DMS79 treated with DMSO at 0.1 percent for 48 hours (cell line): ENCODE measurements at places on chromosomes 11 and 22.

DNA sequence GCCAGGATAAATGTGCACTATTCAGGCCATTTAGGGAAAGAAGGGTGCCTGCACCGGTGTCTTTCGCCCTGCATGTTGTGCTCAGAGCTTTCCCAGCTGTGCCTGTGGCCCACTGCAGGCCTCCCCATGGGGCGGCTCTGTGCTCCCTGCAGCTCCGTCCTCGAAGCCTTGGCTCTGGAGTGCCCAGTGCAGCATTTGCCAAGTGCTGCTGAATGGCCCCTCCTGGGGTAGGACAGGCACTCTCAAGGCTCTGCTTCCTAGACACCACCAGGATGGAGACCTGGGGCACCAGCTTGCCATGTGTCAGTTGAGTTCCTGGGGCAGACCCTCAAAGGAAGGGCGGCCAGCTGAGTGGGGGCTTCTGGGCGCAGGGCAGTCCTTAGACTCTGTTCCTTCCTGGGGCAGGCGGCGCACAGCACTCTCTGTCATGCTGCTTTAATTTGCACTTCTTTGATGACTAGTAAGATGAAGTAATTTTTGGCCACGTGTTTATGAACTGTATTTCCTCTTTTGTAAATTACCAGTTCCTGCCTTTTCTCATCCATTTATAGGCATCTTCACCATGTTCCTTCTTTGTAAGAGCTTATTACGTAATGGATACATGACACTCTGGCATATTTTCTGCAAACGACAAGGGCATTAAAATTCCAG lies 32.1 kb upstream of the GNB1L start:
- DNase-seq, result no peak

DNA sequence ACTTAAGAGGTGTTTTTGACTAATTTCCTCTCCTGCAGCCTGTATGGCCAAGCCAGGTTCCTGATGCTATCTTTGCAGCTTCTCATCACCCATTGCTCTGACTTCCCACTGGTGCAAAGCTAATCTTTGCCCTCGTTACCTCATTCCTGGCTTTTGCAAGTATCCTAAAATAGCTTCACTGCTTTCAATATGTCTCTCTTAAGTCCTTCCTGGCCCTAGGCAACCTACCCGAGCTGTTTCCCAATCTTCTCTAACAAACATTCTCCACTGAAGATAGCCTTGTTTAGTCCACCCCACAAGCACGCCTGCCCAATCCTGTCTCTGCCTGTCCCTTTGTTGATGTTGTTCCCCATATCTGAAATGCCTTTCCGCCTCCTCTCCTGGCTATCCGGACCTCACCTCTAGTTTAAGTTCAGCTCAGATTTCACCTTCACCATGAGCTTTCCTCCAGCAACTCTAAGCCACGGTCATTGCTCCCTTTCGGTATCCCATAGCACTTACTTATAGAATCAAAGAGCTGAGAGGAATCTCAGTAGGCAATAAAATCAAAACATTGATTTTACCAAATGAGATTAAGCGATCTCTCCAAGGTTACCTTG lies 30.1 kb upstream of the CECR2 start:
- DNase-seq, result no peak

- DNase-seq, result no peak
Measured at GRCh38 chr11:17250561-17251350, 25.8 kb upstream of the NUCB2 start.

- DNase-seq, result no peak
Measured at GRCh38 chr11:92751594-92751993, 217.9 kb upstream of the MTNR1B start.

GRCh38 chr11:67410984-67411784 lies 4.3 kb upstream of the CARNS1 start:
- DNase-seq, result no peak

- no peak for DNase-seq
Measured at GRCh38 chr22:29396126-29396525, 7.8 kb upstream of the AP1B1 start.

- no peak for DNase-seq
Measured at GRCh38 chr22:43233529-43233928, 46.6 kb upstream of the TTLL12 start.

DNA sequence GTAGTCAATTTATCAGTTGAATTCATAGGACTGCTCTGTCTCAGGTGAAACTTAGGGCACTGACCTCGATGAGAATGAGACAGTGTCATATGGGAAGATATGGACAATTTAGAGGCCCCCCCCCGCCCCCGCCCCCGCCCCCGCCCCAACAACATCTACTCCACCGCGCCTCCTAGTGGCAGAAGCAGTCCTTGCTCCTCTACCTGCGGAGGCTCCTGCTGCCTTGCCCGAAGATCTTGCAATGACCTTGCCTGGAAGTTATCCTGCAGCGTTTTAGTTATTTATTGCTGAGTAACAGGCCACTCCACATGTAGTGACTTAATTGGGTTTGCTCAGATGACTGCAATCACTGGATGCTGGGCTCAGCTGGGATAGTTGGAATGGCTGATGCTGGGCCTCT lies 15.2 kb downstream of the SERPINH1 start:
- DNase-seq, result no peak

GRCh38 chr22:38834215-38834953 lies 9.4 kb downstream of the NPTXR start:
- no peak for DNase-seq

- DNase-seq, result no peak
Measured at GRCh38 chr11:119210050-119210449, 3.9 kb downstream of the CBL start.

GRCh38 chr11:13333456-13333957 lies 55.9 kb downstream of the BMAL1 start:
- DNase-seq, result no peak

DNA sequence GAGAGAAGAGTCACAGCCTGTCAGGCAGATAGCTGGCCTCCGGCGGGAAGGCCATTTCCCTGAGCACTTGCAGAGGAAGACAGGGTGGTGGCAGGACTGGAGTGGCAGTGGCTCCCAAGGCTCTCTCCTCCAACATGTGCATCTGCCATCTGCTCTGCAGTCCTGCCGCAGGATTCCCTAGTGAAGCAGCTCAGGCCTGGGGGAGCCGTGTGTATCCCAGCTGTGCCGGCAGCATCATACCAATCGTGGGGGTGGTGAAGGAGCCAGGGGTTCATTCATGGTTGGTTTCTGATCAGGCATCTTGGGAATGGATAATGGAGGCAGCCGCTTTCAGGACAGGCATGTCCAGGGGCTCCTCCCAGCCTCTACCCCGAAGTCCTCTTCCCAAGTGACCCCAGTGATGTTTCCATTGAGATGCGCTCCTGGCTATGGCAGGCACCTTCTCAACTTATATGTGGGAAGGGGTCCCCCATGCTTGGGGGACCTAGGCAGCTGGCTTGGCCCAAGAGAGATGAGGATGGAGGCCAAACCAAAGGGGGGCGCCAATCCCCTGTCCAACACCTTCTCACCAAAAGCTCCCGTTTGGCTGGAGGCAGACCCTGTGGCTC lies 6.1 kb downstream of the TAGLN start:
- DNase-seq, result no peak

DNA sequence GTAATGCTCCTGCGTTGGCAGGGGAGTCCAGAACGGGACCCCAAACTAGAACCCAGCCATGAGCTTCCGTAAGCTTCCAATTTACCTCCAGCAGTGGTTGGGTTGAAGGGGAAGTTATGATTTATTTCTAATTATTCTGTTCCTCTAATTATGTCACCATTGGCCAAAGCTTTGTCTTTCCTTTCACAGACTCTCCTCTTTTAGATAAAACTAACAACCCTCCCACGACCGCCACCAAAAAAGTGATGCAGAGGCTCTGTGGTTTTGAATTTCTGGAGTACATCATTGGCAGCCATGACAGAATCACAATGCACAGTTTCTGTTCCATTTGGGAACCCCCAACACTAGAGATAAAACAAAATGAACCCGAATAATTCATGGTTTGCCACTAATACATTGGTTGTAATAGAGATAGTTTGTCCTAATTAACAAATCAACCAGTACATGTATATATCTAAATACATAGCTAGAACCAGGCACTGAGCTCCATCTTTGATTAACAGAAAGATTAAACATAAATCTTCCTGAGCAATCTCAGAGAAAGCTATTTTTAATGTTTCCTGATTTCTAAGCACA lies 64.3 kb downstream of the ETS1 start:
- peak; percentile 50 for DNase-seq

DNA sequence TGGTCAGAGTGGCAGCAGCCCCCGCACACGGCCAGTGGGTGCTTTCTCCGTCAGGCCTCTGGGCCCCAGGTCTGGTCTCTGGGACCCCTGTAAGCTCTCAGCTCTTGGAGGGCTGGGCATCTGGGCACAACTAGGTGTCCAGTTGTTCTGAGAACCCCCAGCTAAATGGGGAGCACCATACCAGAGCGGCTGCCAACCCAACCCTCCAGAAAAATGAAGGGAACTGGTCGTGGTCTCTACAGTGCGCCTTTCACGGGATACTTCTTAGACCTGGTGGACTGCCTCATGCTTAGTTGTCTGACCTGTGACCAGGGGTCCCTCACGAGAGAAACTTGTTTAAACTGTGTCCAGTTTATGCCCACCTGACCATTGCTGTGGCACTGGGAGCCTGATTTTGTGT lies 104.9 kb downstream of the BCR start:
- DNase-seq, result no peak

GRCh38 chr22:30416403-30416802 lies 9.2 kb upstream of the MTFP1 start:
- no peak for DNase-seq
